NCI-H1930 (cell line): ENCODE measurements at places on chromosomes 5 and 9.

GRCh38 chr9:97284798-97285197 is 22.7 kb upstream of the CCDC180 start:
- DNase-seq: no peak

DNA sequence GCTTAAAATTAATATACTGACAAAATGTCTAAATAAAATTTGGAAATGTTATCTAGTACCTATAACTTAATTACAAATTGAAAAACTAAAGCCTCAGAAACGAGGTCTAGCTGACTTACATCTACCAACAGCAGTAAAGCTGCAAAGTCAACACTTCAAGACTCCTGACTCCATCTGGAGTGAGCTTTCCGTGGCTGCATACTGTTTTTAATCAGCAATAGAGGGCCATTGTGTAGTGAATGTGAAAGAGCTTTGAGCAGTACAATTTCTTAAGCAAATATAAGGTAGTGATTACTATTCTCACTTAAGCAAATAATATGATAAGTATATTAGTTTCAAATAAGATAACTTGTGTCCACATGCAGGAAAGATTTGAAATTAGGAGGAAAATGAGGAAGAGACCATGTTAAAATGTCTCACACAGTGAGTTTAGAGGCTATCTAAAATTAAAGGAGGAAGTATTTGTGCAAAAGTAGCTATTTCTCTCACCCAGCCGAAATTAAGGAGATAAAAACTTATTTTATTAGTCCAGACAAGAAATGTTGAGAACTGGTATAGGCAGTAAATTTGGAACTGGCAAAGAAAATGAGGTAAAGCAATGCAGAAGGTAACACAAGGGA is 6.4 kb downstream of the SPINK6 start:
- DNase-seq: no peak

DNA sequence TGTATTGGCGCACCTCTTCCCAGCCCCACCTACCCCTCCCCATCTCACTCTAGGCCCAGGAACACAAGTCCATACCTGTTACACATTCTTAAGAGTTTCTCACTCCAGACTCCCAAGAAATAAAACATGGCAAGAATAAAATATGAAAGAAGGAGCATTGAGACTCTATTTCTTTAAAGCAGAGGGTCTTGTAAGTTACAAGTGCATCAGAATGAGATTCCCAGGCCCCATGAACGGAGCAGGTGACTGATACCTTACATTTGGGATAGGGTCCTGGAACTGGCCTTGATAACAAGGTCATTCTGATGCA is 5.7 kb downstream of the EGR1 start:
- no peak for DNase-seq

GRCh38 chr5:55918087-55919035 is 67.2 kb downstream of the IL31RA start:
- DNase-seq: no peak

DNA sequence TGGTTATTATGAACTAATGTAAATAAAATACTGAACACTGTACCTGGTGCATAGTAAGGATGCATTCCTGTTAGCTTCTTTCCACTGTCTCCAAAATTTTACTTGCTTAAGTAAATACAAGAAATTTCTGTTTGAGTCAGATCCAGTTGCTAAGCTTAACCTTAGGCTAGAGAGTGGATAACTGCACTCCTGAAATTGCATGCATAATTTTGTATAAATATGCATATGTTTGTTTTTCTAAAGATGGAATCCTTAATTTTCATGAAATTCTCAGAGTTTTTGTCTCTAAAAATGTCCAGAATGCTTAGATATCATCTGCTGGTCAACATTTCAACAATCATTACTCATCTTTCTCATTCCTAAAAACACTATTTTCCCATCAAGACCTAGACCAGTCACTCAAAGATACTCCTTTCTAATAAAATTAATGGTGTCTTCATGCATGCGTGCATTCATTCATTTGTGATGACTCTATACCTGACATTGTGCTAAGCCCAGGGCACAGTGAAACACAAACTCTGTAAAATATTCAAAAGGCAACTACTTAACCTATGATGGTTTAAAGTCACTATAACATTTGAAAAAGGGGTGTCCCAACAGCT is 284.8 kb downstream of the SEC61B start:
- DNase-seq: no peak

DNA sequence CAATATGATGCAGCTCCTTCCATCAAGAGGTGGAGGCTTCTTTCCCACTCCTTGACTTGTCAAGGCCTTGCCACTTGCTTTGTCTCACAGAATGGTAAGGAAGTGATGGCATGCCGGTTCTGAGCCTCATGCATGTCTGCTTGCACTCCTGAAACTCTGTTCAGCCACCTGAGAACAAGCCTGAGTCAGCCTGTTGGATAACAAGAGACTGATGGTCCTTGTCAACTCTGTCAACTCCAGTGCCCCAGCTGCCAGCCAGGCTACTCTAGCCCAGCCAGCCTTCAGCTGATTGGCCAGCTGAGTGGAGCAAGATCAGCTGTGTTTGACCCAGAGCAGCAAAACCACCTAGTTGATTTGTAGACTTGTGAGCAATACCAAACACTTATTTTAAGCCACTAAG is 4.4 kb upstream of the TENT4A start:
- DNase-seq: no peak

- DNase-seq: no peak
These were observed 272.1 kb upstream of the CDH6 start for GRCh38 chr5:30921388-30921787.

DNA sequence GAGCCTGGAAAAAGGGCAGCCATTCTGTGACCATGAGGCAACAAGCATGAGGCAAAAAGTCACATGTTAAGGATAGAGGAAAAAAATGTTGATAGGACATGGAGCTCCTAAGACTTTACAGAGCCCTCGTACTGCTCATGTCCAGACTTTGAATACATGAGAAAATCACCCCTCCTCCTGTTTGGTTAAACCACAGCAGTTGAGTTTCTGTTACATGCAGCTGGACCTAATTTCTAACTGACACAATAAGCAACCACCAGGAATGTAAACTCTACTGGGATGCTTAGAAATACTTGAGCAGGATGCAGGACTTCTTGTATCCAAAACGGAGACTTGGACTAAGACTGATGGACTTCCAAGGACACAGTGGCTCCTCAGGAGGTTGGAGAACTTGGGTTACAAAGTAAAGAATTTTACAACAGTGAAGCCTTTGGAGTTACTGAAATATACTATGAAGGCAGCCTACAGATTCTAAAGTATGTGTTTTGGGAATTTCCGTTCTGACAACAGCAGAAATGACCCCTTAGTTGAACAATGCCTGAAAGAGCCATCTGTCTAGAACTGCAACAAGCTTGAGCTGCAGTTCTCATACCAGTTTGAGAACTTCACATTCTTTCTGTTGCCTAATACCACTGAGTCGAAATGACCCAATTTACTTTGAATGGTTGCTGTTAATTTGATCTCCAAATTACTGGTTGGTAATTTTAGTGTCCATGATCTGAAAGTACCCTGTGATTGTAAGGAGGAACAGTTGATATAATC is 268.9 kb downstream of the PIK3R1 start:
- no peak for DNase-seq

DNA sequence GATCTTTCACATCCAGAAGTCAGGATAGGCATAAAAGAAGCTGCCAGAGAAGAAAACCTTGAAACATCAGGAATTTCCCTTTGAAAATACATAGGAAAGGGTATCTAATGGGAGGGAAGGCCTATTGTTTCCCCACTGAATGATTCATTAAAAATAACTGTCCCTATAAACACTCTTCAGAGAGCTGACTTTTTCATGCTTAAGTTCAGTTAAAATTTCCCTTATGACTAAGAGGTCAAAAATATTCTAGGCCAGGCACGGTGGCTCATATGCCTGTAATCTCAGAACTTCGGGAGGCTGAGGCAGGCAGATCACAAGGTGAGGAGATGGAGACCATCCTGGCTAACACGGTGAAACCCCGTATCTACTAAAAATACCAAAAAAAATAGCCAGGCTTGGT is 499.5 kb downstream of the ENC1 start:
- no peak for DNase-seq

DNA sequence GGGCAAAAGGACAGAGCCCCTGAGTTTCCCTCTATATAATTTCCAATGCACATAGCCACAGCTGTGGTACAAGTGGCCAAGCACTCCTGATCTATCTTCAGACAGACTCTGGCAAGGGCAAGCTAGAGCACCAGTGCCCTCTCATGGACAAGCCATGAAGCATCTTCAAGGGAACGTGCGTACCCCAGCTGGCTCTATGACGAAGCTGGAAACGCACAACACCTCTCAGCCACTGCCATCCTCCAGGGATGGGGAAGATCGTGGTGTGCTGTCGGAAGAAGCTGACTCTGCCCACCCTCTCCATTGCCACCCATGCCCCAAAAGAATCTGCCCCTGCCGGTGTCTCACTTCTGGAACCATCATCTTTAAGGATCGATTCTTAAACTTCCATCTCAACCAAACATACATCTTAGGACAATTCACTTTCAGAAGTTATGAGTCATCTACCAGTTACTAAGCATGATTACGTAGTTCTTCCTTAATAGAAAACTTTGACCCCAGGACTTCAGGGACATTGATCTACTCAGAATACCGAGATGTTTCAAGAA is 482.9 kb downstream of the AGTPBP1 start:
- peak; percentile 39 for DNase-seq

- no peak for DNase-seq
These were observed 44.3 kb downstream of the FOXB2 start for GRCh38 chr9:77063645-77064285.

GRCh38 chr9:128073253-128073886 is 5.3 kb downstream of the SLC25A25 start:
- no peak for DNase-seq

GRCh38 chr9:87250205-87250604 is 247.5 kb upstream of the DAPK1 start:
- no peak for DNase-seq

DNA sequence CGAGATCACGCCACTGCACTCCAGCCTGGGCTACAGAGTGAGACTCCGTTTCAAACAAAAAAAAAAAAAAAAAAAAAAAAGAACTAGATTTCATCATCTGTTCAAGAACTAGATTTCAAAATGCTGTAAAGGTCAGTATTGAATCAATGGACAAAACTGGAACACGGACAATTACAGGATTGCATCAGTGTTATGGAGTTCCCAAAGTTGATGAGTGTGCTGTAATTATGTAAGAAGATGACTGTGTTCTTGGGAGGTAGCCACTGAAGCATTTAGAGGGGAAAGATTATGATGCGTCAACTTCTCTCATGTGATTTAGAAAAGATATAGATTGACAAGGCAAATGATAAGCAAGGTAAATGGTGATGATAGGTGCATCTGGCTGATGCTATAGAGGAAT is 6.5 kb downstream of the FAM240B start:
- no peak for DNase-seq

- no peak for DNase-seq
These were observed 5.8 kb downstream of the HMGXB3 start for GRCh38 chr5:150006318-150006717.

DNA sequence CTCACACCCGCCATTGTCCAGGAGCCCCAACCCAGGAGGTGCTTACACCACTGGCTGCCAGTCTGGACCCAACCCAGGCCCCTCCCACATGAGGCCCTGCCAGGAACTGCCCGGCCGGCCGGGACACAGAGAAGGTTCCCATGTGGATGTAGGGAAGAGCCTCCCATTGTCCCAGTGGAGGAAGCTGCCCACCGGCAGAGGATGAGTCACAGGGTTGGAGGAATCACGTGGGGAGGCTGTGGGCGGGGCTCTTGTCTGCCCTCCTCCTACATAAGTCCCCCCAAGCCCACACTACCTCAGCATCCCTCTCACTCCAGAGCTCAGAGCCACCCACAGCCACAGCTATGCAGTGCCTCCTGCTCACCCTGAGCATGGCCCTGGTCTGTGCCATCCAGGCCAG is 26.1 kb downstream of the PAEP start:
- DNase-seq: no peak

DNA sequence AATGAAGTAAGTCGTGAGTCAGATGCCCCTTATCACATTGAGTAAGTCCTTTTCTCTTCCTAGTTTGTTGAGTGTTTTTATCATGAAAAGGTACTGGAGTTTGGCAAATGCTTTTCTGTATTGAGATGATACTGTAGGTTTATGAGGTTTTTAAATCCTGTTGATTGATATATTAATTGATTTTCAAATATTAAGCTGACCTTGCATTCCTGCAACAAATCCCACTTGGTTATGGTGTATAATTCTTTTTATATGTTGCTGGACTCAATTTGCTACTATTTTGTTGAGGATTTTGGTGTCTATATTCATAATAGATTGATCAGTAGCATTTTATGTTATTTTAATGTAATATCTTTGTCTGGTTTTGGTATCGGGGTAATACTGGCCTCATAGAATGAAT is 81.0 kb upstream of the BNC2 start:
- no peak for DNase-seq

DNA sequence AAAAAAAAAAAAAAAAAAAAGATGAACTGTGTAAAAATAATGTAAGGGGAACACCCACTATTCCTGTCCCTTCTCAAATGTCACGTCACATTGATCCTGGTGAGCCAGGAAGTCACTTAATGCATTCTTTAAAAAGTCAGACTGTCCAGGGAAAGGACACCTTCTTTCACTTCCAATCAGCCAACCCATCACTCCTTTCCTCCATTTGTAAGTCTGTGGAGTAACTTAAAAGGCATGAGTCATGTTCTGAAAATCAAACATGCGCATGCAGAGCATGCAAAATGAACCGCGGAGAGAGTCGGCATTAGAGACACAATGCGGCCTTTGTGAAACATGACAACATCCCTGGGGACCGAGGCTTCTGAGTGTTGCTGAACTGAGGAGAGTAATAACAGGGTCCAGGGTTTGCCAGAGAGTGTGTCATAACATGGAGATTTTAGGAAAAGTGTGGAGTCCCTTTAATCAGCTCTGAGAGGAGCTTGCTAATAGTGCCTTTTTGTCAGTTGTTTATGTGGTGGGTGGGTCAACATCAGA is 77.6 kb upstream of the SEMA6A start:
- DNase-seq: peak; percentile 87

GRCh38 chr5:161966564-161966963 is 101.0 kb upstream of the GABRG2 start:
- DNase-seq: no peak

DNA sequence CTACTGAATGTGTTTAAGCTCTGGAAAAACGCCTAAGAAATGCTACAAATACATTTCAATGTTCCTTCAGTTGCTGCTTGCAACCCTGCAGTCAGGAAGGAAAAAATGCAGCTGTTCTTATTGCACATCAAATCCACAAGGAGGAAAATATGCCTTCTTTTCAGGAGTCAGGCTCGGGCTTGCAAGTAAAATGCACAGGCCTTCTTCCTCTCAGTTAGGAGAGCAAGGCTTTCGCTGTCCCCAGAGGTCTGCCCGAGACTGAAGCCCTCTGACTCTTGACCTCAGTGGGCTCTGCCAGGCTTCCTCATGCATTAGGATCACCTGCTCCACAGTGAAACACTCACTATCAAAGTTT is 899 bp upstream of the SHC3 start:
- no peak for DNase-seq

DNA sequence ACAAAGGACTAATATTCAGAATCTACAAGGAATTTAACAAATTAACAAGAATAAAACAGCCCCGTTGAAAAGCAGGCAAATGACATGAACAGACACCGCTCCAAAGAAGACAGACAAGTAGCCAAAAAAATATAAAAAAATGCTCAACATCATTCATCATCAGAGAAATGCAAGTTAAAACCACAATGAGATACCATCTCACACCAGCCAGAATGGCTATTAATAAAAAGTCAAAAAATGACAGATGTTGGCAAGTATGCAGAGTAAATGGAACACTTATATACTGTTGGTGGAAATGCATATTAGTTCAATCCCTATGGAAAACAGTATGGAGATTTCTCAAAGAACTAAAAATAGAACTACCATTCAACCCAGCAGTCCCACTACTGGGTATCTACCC is 302.7 kb upstream of the RGMB start:
- DNase-seq: no peak

- no peak for DNase-seq
These were observed 41.6 kb downstream of the KIAA1191 start for GRCh38 chr5:176319827-176320554.
